Stimulated activated CD8-positive, alpha-beta memory T cell treated with anti-CD3 and anti-CD28 coated beads, Interleukin-15, amount 100 ng/mL, for 24 hours (primary cell): ENCODE measurements at places on chromosomes 3 and 15.

DNA sequence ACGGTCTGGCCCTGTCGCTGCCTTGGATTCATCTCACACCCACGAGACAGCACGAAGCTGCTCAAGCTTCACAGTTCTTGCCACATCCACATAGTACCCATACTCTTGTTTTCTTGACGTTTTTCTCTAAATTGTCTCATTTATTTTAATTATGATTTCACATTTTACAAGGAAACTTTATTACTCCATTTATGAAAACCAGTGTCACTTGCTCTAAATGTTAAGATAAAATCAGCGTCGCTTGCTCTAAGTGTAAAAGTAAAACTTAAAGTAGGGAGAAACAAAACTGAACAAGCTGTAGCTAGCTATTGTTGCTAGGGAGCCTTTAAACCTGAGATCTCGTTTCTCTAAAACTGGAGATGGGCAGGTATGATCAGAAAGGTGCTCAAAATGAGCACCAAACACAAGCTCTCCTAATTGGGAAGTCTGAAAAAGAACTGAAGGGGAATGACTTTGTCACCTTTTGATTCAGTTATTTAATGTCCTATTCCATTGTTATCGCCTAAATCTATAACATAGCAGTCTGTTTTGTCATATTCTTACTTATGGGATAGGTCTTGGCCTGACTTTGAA, 680 bp downstream of the IFT122 start:
- DNase-seq, result no peak

- DNase-seq, result no peak
Observed at GRCh38 chr3:176090727-176091126, 1106.6 kb downstream of the TBL1XR1 start.

DNA sequence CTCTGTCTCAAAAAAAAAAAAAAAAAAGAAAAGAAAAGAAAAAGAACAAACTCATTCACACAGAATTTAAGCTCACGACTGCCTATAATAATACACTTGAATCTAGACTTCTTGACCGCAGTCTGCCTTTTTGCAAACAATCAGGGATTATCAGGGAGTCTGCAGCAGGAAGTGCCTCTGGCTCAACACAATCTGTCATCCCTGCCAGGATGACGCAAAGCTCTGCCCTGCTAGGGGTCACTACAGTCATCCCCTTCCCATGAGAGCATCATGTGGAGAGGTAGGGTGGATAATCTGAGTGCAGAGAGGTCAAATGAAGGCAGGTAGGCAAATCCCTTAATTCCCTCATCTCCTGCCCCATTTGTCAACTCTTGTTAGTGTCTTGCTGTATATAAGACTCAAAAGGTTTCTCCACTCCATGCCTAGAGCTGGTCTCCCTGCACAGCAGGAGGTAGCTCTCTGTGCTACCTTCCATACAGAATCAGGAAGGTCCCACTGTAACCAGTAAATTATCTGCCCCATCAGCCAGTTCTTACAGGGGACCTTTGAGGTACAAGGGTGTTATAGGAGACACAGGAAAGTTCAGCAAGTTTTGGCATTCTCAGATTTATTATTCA, 4.2 kb downstream of the UBAP1L start:
- no peak for DNase-seq

DNA sequence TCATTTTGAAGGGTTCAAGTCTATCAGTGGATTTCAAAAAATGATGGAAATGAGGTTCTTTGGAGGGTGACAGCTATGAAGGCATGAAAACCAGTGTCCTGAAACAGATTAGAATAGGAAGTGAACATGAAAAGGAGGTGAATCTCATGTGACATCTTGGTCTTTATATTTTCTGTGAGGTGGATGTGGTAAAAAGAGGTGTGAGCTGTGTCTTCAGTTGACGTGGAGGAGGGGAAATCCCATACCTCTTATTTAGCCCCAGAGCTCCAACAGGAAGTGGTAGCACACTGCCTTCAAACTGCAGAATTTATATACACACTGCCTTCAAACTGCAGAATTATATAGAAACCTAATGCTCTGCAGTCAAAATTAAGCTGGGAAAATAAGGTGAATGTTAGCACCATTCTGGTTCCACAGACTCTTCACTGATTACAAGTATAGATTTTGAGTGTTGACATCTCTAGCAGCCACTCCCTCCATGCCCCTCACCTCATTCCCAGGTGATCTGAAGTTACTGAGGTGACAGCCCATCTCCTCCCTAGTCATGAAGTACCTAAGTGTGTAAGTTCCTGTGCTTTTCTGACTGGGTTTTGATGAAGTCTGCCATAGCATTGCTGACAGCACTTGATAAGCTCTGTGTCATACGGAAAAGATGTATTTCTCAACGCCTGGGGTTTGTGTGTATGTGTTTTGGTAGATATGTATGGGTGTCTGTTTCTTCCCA, 2.7 kb downstream of the RAB8B start:
- DNase-seq, result no peak

DNA sequence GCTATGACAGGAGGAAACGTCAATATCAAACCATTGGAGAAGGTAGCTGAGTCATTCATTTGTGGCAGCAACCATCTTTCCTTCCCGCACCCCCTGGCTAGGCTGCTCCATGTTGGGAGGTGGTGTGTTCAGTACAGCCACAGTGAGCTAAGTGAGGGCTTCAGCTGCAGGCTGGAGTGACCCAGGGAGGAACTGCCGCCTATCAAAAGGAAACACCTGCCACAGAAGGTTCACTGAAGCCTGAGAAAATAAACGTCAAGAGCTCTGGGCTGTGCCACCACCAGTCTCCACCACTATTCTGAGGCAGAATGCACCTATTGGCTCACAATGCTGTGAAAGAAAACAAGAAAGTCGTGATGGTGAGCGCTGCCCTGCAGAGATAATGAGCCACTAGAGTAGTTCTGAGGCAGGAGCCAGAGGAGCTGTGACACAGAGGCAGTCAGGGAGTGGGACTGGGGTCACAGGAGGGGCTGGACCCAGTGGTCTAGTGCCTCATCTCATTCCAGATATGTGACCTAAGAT, 34.8 kb upstream of the CD47 start:
- peak; percentile 20 for DNase-seq

- DNase-seq, result no peak
Observed at GRCh38 chr15:81256916-81257315, 60.2 kb downstream of the IL16 start.

- DNase-seq, result no peak
Observed at GRCh38 chr15:50698101-50698500, 11.5 kb upstream of the TRPM7 start.

DNA sequence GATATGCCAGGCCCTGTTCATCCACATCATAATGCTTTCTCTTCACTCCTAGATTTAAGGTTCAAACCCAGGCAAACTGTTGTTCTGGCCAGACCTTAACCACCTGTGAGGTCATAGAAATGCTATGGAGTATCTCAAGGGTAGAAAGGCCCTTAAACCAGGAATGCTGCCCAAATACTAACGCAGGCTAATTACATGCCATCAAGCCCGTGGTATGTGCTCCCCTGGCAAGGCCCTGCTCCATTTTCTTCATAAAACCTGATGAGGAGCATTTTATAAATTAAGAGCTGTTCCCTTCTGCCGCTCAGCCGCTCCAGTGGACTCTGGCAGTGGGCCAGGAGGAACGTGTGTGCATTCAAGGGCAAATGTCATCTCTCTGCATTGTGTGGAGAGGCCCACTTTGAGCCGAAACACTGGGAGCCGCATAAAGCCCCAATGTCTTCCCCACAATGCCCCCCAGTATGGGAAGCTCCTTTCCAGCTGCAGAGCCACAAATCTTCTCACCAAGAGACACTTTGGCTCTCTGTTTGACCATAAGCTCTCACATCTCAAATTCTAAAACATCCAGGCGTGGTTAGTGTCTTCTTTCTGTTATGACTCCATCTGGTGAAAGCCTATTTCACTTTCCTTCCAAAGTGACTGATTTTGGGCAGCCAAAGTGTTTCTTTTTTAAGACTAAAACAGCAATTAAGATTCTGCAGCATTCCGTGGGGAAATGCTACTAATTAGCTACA, 210.8 kb upstream of the NR2E3 start:
- DNase-seq, result no peak

- DNase-seq, result no peak
Observed at GRCh38 chr3:125300416-125300815, 74.7 kb downstream of the ZNF148 start.
